DMS53 (cell line): ENCODE measurements at places on chromosomes 7 and 10.
A peak's percentile ranks its signal among the peaks of the same experiment; 100 is the strongest.

DNA sequence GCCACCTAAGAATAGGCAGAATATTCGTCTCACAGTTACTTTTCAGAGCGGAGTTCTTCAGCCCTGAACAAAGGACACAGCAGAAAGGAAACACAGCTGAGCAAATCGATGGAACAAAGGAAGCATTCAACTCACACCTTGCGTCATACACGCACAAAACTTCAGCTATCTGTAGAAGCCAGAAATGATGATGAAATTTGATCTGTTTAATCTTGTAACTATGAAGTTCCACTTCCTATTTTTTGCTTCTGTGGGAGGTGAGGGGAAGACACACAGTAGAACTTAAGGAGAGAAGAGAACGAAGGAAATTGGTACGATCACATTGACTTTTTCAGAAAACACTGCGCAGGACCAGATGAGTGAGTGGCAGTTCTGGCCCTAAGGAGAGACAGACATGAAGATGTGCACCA lies 26.2 kb downstream of the FAM171A1 start:
- peak; percentile 29 for DNase-seq

DNA sequence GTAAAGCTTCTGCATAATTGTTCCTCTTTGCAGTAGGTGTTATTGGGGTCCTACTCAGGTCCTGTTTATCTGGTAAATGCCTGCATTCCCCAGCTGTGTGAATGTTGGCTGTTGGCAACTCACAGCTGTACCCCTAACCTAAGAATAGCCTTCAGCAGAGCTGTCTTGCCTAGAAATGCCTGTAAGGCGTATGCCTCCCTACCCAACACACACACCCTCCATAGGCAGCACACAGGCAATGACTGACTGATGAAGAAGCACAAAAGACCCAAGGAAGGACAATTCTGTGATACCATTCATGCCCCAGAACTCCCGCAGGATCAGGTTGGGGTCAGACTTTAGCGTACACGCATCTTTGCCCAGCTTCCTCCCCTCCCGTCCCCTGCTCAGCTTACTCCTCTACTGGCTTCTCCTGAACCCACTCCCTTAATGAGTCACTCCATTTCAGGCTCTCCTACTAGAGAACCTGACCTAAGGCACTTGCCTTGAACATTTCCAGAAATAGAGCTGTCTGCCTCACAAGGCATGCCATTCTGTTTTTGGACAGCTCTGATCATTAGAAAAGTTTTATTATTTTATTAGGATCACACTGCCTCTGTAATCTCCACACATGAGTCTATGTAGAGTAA lies 99.2 kb upstream of the PIK3CG start:
- no peak for DNase-seq

DNA sequence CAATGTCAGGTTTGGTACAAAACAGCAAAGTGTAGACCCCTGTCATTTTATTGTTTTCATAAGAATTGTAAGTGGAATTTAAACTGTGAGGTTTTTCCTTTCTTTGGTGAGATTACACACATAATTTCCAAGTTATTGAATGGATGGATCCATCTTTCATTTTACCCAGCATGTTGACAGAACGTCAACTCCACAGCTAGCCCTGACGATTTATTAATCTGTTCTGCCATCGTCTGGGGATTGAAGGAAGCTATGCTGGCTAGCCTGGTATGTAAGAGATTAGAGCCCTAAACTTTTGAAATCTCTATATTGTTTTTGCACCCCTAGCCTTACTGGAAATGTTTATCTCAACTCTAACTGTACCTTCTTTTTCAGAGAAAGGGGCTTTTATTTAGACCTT lies 8.6 kb downstream of the WNT16 start:
- peak; percentile 57 for DNase-seq

- DNase-seq, result no peak
Measured at GRCh38 chr7:25707768-25708620, 444.0 kb upstream of the NFE2L3 start.

DNA sequence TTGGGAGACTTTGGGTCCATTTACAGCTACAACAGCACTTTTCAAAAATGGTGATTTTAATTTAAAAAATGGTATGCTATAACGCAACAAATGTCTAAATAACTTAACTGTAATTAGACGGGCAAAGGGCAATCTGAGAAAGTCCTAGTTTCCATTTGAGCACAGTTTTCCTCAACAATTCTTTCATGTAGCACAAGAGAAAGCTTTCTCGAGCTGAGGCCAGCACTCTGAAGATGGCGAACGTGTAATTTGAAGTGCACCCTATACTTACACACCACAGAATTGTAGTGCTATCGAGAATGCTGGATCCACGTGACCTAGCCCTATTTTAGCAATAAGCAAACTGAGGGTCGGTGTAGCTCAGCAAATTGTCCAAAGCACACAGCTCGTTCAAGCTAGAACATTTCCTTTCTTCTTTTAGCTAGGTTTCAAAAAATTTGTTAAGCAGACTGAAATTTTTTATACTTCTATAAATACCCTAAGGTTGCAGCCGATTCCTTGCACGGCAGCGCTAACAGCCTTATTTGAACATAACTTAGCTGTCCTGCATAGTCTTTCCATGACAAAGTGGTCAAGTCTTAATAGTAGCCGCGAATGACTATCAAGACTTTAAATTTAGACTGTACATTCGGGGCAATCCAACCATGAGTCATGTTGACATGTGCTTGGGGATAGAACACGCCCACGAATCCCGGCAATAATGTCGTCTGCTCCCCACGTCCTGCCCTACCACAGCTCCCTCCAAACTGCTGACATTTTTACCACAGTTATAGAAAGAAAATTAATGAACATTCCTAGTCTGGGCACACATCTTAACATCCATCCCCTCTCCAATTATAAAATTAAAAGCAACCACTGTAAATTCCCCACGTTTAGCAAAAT lies 10.0 kb downstream of the KLF6 start:
- peak; percentile 52 for DNase-seq

DNA sequence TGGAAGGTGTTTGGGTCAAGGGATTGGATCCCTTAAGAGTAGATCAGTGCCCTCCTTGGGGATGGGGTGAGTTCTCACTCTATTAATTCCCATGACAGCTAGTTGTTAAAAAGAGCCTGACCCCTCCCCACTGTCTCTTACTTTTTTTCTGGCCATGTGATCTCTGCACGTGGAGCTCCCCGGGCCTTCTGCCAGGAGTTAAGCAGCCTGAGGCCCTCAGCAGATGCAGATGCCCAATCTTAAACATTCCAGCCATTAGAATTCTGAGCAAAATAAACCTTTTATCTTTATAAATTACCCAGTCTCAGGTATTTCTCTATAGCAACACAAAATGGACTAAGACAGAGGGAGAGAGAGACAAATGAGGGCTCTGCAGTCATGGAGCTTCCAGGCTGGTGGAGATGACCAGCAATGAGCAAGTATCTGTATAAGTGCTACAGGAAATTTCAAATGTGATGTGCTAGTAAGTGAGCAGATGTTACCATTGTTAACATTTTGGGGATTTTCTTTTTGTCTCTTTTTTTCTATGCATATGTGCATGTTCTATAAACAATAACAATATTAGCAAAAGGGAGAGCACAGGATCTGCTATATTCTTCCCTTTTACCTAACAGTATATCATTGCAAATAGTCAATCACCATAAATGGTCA lies 26.7 kb downstream of the PLPP4 start:
- DNase-seq, result no peak

- peak; percentile 22 for DNase-seq
Measured at GRCh38 chr7:21611129-21611528, 68.3 kb downstream of the DNAH11 start.

DNA sequence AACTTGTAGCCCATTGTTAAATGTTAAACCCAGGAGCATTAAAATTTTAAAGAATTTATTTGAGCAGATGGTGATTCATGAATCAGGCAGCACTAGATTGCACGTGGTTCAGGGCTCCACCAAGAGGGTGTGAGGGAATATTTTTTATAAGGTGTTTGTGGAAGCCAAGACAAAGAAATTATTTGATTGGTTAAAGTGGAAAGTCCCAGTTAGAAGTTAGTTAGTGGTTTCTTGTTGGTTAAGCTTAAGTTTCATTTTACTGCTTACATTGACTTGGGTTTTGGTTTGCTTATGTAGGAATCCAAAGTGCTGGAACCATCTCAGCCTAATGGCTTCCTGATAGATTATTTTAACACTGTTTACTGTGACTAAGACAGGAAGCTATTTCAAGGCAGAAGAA lies 906.2 kb downstream of the LRMDA start:
- no peak for DNase-seq

DNA sequence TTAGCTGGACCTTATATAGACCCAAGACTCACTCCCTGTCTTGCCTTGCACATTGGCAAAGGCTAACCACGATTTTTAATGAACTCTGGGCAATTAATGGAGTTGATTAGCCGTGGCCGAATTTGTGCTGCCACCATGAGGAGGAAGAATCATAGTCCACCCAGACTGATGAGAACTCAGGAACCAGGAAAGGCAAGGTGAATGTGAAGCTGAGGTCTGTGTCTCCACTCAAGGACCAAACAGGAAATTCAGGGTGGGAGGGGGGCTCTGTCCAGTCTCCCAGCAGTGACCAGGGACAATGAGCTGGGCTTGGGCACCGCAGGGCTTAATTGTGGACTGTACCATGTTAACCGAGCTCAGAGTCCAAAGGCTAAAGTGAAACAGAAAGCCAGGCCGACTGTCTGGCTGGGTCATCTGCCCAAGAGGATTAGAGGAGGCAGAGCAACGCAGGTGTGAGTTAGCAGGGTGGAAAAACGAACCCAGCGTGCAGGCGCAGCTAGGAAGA lies 127.0 kb upstream of the JCAD start:
- DNase-seq, result peak; percentile 91

GRCh38 chr7:35576031-35576573 lies 118.8 kb downstream of the HERPUD2 start:
- DNase-seq, result no peak

DNA sequence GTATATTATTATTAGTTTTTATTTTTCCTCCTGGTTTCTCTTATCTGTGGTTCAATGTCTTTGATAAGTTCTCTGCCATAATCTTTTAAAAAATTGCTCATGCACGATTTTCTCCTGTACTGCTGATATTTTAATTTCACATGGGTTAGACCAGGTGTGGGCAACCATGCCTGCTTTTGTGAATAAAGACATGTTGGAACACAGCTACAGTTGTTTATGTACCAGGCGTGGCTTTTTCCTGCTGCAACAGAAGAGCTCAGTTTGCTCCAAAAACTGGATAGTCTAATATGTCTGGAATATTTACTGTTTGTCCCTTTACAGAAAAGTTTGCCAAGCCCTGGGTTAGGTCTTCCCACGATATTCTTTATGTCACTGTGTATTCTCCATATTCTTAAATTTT lies 105.2 kb downstream of the VWC2 start:
- no peak for DNase-seq

- DNase-seq, result no peak
Measured at GRCh38 chr7:47267346-47267745, 314.6 kb downstream of the TNS3 start.

- no peak for DNase-seq
Measured at GRCh38 chr7:31307972-31308371, 32.6 kb downstream of the NEUROD6 start.

DNA sequence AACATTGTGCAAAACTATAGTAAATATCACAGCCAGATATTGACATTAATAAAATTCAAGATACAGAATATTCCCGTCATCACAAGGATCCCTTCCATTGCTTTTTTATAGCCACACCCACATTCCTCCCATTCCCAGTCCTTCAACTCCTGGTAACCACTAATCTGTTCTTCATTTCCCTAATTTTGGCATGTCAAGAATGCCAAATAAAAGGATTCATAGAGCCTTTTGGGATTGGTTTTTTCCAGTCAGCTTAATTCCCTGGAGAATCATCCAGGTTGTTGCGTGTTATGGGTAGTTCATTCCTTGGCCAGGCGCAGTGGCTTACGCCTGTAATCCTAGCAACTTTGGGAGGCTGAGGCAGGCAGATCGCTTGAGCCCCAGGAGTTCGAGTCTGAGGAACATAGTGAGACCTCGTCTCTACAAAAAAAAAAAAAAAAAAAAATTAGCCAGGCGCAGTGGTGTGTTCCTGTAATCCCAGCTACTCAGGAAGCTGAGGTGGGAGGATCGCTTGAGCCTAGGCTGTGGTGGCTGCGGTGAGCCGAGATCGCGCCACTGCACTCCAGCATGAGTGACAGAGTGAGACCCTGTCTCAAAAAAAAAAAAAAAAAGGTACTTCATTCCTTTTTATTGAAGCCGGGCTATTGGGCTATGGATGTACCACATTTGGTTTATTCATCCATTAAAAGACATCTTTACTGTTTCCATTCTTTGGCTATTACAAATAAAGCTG lies 2.7 kb downstream of the OGDH start:
- no peak for DNase-seq

- no peak for DNase-seq
Measured at GRCh38 chr7:29319719-29320521, 125.3 kb downstream of the CHN2 start.

- DNase-seq, result no peak
Measured at GRCh38 chr10:63562857-63563256, 41.7 kb downstream of the REEP3 start.

DNA sequence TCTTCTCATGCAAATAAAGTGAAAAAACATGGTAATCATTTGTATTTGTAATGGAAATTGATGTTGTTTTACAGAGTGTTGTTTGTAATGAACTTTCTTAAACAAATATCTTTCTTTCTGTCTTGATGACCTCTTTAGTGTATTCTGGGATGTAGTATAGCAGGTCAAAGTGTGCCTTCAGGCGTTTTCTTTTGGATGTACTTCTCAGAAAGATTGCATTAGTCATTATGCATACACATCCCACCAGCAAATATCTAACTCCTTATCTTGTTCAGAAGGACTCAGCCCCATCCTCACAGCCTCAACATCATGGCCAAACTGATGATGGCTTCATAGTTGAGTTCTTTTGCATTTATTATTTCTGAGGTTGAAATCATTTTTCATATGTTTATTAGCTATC lies 124.7 kb downstream of the LRRC18 start:
- DNase-seq, result no peak
